ENCODE measurements at places on chromosomes 7 and 10.

DNA sequence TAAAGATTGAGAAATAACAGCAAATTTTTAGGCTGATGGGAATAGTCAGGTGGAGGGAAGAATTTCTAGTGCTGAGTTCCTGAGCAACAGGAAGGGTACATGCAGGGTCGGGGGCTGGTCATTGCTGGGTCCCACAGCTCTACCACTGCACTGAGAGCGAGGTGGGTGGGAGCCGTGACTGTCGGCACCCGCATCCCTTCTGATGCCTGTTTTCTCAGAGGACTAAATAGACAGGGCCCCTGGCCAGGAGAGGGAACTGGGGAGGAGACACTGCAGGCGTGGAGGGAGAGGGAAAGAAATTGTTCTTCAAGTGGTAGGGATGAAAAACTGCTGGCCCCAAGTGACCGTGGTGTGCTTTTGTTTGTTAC is 7.3 kb downstream of the GTPBP4 start:
- no peak for DNase-seq

DNA sequence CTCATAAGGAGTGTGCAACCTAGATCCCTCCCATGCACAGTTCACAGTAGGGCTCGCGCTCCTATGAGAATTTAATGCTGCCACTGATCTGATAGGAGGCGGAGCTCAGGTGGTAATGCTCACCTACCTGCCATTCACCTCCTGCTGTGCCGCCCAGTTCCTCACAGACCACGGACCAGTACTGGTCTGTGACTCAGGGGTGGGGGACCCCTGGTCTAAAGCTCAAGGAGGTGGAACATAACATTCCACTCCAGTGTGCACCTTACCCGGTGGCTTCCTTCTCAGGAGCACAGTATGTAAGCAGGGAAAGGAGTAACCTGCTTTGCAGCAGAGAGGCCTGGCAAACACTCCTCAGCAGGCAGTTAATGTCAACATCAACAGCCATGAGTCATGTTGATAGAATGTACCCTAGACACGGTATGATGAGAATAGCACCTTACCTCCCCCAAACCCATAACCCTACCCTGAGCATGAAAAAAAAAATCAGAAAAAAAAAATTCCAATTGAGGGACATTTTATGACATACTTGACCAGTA is 273.5 kb downstream of the FGFR2 start:
- no peak for DNase-seq

GRCh38 chr7:129721068-129721467 is 109.5 kb downstream of the NRF1 start:
- DNase-seq: no peak

GRCh38 chr7:79590916-79591623 is 137.6 kb upstream of the MAGI2 start:
- DNase-seq: no peak

DNA sequence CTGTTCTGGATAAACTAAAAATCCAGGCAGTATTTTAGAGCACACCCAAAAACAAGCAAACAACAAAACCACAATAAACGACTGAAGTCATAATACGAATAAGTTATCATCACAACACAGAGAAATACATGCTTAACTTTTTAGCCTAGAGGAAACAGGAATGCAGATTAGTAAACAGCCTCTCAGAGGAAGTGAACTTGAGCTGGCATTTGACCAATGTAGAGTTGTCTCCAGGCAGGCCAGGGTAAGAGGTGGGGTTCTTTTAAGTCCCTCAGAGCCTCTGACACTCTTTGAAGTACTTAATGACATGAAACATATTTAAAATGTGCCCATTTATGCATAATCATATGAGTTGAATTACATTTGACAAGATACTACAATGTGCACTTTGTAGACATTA is 43.3 kb upstream of the PLXDC2 start:
- DNase-seq: no peak

All from stimulated activated CD4-positive, alpha-beta T cell treated with anti-CD3 and anti-CD28 coated beads, Interleukin-1b, Interleukin-23, amount 100 ng/mL, for 48 hours (primary cell).